ENCODE measurements at places on chromosomes 4 and X.

DNA sequence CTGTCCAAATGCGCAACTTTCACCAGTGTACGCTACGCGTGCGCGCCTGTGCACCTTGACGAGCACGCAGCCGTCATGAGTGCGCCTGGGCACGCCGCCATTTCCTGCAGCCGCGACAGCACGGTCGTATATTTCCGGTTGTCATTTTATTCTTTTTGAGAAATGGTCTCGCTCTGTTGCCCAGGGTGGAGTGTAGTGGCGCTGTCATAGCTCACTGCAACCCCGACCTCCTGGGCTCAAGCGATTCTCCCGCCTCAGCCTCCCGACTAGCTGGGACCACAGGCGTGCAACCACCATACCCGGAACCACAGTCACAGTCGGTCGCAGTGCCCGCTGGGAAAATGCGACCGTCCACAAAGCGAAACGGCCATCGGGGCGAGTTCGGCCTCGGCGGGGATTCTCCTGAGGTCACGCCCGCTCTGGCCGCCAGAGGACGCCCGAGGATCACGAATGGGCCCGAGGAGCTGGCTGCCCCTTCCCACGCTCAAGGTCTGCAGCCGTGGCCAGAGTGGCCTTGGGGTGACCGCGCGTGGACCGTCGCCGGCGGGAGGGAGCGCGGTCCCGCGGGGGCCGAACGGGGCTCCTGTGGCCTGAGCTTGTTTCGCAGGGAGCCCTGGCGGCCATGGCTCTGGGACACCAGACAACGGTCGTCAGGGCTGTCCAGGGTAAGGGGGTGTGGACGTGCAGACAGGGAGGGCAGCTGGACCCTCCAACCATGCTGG is 23.7 kb upstream of the PNMA3 start:
- DNase-seq, result peak; percentile 56

DNA sequence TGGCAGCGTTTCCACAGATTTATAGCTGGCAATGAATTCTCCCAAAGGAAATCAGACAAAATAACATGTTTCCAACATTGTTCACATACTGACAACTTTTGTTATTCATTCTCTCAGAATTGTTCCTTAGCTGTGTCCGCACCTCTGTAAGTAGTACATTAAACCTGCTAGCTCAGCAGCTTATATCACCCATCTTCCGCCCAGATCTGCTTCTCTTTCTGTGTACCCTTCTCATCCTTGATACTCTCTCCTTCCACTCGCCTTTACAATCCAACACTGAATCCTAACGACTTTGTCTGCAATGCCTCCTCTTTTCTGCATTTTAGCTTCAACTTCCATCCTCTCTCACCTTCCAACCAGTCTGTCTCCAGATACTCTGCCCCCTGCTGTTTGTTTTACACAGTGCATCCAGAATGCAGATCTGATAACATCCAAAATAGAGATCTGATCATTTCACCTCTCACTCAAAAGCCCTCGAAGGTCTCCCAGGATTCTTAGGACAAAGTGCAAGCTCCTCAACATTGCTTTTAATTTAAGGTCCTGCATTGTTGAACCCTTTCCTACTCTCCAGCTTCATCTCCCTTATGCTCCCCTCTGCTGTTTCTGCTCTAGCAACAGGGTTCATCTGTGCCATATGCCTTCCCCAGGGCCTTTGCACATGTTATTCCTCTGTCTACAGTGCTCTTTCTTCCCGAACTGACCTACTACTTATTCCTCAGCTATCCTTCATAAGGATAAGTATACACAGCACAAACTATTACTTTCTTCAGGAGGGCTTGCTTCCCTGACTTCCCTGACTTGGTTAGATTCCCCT is 67.3 kb upstream of the VBP1 start:
- no peak for DNase-seq

GRCh38 chrX:7266288-7266687 is 118.3 kb upstream of the PUDP start:
- DNase-seq, result no peak

- DNase-seq, result no peak
Measured at GRCh38 chrX:53476371-53476770, 42.2 kb upstream of the HSD17B10 start.

DNA sequence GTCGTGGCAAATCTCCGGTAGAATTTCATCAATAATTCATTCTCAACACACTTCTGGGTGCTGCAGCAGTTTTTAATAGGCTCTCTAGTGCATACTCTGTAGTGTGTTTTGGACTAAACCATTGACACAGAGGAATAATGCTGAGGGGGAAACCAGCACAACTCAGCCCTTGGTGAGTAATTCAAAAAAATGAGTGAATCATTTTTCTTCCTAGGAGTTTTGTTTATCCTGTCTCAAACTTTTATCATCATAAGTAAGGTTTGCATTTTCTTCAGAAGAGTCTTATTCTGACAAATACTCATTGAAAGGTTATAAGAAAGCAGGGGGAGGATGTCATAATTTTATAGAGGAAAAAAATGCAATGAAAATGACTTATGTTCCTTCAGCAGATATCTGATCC is 2542.7 kb downstream of the PCDH7 start:
- DNase-seq, result no peak

DNA sequence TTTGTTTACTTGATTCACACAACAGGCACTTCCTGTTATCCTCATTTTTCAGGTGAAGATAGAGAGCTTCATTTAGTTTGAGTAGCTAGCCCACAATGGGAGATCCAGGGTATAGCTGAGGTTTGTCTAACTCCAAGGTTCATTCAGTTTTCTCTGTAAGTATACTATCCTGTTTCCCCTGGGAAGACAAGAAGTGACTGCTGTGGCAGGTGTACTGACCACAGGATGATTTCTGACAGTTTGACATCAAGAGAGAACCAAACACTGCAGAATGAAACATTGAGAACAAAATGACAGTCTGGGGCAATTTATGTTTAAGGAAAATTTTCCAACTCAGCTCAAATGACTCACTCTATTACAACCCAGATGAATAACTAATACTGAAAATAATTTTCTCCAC is 958.0 kb downstream of the STPG2 start:
- no peak for DNase-seq

DNA sequence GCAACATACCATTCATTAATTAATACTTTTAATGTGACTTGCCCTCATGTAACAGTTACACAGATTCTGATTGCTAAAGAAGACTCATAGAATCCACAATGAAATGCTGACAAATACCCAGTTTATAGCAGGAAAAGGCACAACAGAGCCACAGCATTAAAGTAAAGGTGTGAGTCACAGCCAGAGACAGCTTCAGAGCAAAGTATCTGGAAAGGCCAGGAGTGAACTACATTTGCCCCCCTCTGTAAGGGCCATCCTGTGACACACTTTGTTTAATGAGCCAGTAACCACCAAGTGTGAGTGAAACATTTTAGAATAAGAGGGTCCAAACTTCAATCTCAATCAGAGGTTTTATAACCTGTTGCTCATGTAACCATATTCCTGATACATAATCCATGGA is 133.8 kb upstream of the TACR3 start:
- DNase-seq, result no peak

- DNase-seq, result no peak
Measured at GRCh38 chrX:12421918-12422317, 283.6 kb downstream of the FRMPD4 start.

GRCh38 chr4:123631786-123632692 is 235.4 kb downstream of the SPRY1 start:
- DNase-seq, result peak; percentile 61

GRCh38 chrX:41491267-41492004 is 44.3 kb downstream of the NYX start:
- DNase-seq, result peak; percentile 34

DNA sequence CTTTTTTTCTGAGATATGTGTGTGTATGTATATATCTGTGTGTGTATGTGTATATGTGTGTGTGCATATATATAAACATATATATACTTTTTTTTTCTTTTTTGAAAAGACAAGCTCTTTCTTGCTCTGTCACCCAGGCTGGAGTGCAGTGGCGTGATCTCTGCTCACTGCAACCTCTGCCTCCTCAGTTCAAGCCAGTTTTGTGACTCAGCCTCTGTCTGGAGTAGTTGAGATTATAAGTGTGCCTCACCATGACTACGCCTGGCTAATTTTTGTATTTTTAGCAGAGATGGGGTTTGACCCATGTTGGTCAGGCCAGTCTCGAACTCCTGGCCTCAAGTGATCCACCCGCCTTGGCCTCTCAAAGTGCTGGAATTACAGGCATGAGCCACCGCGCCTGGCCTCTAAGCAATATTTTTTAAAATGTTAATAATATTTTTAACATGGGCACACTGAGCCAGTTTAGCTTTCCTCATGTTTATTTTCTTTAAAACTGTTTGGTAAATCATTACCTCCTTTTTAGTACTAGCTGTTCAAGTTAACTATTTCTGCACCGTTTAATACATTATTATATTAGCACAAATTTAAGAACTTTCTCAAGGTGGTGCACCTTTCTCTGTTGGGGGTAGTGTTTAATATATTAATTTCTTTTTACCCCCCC is 33.3 kb downstream of the BBS12 start:
- no peak for DNase-seq

DNA sequence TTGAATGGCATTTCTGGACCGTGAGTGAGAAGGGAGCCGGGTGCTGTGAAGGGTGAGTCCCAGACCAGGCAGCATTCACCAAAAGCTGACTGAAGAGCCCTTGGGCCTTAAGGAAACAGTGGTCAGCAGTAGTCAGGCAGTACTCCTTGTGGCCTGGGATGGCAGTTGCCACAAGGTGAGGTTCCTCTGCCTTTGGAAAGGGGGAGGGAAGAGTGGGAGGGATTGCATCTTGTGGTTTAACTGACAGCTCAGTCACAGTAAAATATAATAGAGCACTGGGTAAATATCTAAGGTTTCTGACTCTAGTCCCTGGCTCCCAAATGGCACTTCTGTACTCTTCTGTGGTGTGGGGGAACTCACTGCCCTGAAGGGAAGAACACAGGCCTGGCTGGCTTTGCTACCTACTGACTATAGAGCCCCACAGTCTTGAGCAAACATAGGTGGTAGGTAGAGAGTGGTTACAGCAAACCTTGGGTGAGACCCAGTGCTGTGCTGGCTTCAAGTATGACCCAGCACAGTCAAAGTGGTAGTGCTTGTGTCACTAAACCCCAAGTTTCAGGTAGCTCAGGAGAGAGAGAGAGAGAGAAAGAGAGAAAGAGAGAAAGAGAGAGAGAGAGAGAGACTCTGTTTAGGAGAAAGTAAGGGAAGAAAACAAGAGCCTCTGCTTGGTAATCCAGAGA is 154.2 kb downstream of the TEX11 start:
- DNase-seq, result no peak

DNA sequence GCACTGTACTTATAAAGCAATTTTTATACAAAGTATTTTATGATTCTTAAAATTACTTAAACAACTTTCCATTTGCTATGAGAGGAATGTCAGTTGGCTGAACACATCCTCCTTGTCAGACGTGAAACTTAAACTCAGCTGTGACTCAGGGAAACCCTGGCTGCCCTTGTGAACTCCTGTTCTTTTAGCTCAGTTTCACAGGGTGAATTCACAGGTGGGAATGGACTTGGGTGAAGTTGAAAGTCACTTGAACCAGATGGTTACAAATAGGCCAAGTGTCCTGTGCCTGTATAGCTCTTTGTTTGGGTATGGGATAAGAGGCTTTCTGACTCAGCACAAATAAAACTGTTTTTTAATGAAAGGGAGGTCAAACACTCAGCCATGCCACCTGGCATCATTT is 67.4 kb upstream of the FAM47B start:
- peak; percentile 15 for DNase-seq

DNA sequence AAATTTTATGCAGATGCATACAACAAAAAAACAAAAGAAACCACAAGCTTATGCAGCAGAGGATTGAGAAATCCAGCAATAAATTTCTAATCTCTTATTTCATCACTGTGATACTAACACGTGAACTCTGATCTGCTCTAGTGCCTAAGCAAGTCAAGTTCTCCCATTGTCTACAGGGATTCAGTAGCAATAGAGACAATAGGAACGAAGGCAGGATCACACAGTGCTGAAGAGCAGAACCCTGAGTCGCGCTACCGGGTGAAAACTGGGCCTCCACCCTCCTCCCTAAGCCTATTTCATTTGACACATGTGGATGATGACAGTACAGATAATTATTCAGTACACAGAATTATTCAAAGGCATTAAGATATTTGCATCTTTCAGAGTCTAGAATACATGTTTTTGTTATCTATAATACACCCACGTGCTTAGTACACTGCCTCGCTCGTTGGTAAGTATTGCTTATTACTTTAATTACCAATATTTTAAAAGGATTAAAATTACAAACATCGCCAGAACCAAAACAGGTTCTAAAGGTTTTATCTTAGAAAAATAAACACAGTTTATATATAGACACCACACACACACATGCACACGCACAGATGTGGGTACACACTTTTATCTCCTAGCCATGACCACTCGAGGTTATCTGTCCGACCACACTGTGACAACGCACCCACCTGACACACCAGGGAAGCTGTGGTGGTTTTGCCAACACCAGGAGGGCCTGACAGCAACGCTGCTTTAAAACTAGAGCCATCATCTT is 60.1 kb downstream of the RFC1 start:
- DNase-seq, result no peak

DNA sequence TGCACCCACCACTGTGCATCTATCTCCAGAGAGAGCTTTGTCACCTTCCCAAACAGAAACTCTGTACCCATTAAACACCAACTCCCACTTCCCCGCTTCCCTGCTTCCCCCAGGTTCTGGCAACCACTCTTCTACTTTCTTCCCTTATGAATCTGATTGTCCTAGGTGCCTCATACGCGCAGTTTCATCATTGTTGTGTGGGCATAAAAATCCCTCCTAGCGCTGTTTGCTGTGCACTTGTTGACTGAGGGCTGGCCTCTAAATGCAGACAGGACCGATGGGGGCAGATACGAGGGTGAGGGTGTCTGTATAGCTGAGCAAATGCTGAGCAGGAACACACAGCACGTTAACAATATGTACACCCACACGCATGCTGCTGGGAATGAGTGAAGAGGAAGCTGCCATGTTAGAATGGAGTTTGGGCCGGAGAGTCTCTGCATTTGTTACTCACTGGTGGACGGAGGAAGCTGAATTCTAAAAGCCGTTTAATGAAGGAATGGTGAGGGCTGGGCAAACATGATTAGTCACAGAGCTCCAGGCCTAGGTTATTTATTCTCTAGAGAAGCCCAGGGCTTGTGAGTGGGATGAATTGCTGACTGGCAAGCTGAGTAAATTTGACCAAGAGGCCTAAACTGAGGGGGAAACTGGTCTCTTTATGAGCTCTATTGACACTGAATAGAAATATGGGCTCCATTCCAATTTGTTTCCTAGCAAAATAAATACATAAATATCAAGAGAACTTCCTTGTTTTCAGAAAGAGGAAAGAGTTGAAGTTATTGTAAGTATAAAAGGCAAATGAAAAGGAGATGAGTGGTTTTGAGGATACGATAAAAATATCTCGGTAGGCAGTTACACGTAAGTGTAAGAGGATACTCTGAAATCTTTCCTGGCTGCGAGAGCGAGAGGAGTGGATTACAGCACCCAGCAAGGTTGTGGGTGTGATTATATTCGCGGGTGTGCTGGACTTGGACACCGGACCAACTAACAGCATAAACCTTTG is 95.9 kb upstream of the RPS6KA3 start:
- DNase-seq, result peak; percentile 33

DNA sequence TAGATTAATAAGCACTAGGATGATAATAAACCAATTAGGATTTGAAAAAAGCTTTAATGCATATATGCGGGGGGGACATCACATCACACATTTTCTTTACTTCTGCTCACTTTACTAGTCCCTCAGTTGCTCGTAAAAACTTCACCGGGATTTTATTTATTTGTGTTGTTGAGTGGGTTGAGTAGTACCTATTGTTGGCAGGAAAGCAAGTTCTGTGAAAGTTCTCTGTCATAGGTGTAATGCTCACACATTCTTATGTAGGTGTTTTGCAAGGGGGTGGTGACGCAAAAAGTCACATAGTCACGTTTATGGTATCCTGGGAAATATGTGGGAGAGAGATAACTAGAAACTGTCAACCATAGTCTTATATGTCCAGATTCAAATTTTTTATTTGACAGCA is 65.3 kb downstream of the PDLIM5 start:
- DNase-seq, result no peak

Data from hindlimb muscle (tissue), 1 donor.